OCI-LY7 (cell line): ENCODE measurements at places on chromosomes 7 and 10. TPM values are rescaled to one million over a fixed set of nuclear protein-coding genes. Genes with fewer than 3 reads are reported as not detected.

GRCh38 chr7:68718097-68718551 lies 880.2 kb upstream of the AUTS2 start:
- DNase-seq: no peak

GRCh38 chr7:156781972-156782371 lies 111.0 kb downstream of the LMBR1 start:
- no peak for DNase-seq

DNA sequence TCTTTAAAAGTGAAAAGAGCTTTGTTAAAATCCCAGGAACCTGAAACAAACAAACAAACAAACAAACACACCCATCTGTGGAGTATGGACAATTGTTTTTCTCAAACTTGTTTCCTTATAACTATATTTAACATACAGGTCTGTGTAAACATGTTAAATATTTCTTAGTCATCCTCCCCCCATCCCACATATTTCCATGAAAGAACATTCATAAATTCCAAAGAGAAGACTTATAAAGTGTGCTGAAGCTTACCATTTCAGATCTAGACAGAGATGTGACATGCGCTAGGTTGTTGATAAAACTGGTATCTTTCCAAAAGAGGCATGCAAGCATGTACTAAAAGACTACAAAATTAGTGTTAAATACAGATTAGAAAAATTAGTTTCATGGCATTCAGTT lies 6.5 kb downstream of the FKBP14 start:
- no peak for DNase-seq

The IQUB gene
- 0.32 and 0.42 TPM in 2 replicates for total RNA-seq

- no peak for DNase-seq
These were observed 343.1 kb downstream of the HPSE2 start for GRCh38 chr10:98892523-98892922.

GRCh38 chr10:102710609-102711008 lies 3.6 kb downstream of the ARL3 start:
- no peak for DNase-seq

GRCh38 chr7:130458257-130458656 lies 17.4 kb upstream of the CEP41 start:
- DNase-seq: no peak

DNA sequence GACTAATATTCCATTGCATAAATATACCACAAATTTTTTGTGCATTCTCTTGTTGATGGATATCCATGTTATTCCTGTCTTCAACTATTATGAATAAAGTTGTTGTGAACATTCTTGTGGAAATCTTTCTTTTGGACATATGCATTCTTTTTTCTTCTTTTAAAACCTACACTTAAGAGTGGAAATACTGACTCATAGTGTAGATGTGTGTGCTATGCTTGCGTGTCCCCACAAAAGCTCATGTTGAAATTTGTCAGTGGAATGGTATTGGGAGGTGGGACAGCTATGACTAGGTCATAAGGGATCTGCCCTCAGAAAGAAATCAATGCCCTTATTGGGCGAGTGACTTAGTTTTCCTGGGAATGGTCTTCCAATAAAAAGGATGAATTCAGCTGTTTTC lies 203.6 kb upstream of the PRSS58 start:
- DNase-seq: no peak

The ANKRD61 gene
- 0.27 and 0.68 TPM in 2 replicates for total RNA-seq

The AEBP1 gene
- 35.0 and 42.2 TPM in 2 replicates for total RNA-seq

DNA sequence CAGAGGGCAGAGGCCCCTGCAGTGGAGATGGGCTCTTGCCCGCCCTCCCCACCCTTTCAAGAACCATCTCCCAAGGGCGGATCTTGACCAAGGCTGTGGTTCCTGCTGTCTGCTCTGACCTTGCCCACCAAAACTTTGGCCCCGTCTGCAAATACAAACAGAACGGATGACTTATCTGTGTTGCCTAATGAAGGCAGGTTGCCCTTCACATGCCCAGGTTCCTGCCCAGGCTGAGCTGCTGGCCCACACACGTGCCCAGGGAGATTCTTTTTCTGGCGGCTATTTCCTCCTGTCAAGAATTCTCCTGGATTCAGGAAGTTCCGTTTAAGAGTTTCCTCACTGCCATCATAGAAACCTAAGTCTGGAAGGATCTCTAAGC lies 78.3 kb downstream of the PROSER2 start:
- no peak for DNase-seq

- DNase-seq: no peak
These were observed 31.6 kb upstream of the USP6NL start for GRCh38 chr10:11643039-11643438.
